Choroid plexus epithelial cell (primary cell): ENCODE measurements at places on chromosomes 11 and 22.
A peak's percentile ranks its signal among the peaks of the same experiment; 100 is the strongest.

DNA sequence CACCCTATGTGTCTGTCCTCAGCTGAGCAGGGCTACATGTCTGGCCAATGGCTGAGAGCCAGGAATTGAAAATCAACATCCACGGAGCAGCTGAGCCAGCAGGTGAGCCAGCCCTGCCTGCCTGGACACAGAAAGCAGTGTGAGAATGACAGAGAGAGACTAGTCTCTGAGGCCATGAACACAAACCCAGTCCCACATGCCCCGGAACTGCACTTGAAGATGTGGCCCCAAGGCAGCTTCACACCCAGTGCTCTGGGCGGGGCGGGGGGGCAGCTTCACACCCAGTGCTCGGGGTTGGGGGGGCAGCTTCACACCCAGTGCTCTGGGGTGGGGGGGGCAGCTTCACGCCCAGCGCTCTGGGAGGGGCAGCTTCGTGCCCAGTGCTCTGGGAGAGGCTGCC, 37.6 kb downstream of the TRMU start:
- no peak for DNase-seq

DNA sequence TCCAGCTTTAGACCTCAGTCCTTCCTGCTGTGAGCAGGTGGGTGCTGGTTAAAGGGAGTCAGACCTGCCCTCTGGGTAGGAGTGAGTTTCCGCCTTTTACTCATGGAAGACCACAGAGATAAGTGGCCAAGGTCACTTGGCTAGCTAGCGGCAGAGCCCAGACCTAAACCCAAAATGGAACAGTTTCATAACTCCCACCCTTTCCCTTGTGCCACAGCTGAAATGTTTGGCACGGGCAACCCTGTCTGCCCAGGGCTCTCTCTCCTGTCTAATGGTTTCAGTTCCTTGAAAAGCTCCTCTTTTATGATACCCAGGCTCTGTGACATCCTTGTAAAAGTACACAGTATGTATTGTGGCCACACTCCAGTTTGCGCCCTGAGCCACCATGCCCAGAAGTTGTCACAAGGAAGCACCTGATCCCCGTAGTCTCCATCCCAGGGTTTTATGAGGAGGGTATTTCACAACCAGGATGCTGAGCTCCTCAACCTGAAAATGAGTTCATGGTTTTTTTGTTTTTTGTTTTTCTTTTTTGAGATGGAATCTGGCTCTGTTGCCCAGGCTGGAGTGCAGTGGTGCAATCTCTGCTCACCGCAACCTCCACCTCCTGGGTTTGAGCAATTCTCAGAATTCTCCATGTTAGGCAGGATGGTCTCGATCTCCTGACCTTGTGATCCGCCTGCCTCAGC, 5.1 kb downstream of the MB start:
- no peak for DNase-seq

GRCh38 chr22:40190501-40190900, 12.8 kb downstream of the TNRC6B start:
- DNase-seq = no peak

- no peak for DNase-seq
These were observed 478.4 kb downstream of the BRD1 start for GRCh38 chr22:49349181-49349835.

GRCh38 chr11:119488256-119488995, 65.5 kb upstream of the THY1 start:
- no peak for DNase-seq

- no peak for DNase-seq
These were observed 81.9 kb upstream of the HEPHL1 start for GRCh38 chr11:93939084-93939760.

DNA sequence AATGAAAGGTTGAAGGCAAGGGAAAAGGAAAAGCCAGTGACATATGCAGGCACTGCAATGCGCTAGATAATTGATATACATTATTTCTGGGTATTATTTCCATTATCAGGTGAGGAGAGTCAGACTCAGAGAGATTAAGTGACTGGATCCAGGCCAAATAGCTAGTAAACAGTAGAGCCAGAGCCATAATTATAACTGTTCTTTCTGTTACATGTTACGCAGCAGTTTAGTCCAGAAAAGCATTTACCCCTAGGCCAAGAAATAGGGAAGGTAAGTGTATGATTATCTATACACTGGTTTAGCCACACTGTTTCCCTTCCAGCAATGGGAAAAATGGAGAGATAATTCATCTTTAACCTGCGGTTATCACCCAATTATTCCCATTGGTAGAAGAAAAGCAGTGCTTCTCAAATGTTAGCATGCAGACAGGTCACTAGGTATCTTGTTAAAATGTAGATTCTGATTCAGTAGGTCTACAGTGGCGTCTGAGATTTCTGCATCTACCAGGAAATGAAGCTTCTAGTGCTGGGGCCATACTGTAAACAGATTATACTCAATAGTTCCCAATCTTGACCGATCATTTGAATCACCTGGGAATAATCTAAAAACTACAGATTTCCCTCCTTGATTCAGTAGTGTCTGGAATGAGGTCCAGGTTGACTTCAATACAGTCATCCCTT, 69.4 kb downstream of the RBFOX2 start:
- DNase-seq = no peak

DNA sequence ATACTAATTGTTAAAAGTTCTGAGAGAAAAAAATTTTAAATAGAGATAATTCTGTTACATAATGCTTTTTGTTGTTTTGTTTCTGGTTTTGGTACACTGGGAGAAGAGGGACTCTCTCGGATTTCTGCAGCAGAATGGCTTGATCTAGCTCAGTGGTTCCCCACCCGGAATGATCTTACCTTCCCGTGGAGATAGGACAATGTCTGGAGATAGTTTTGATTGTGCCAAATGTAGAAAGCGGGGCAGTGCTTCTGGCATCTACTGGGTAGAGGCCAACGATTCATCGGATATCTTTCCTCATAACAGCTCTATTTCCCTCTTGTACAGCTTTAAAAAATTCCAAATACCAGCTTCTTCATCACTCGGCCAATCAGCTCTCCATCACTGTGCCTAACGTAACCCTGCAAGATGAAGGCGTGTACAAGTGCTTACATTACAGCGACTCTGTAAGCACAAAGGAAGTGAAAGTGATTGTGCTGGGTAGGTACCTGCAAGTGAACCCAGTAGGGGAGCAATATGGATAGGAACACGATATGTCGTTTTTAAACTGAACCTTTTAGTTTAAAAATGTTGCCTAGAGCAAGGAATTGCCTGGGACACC, 13.2 kb downstream of the CRTAM start:
- DNase-seq = no peak

DNA sequence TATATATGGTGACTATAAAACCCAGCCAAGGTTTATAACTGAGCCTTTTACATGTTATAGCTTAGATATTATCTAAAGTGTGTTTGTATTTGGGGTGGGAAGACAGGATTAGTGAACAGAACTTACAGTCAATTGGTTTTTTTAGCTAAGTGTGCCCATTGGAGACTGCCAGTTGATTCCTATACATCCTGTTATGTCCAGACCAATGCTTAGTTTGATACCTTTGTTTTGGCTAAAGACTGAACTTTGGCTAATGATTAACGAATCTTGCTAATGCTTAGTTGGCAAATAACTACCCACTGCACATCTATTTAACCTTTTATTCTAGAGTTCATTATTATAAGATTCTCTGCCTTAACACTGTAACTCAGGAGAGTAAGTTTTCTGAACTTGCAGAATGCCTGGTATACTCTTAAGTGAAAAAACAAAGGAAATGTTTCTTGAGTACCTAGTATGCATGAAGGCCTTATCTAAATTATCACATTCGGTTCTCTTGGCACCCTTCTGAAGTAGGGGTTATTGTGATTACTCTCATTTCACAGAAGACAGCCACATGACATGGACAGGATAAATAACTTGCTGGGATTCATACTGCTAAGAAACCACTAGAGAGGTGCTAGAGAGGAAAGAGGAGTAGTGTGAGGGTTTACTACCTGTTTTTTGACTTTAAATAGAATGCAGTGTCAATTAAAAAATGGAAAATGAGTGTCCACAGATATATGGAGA, 54.0 kb downstream of the KREMEN1 start:
- no peak for DNase-seq

GRCh38 chr11:86068138-86068871, 579 bp downstream of the PICALM start:
- DNase-seq = no peak

- DNase-seq = peak; percentile 8
These were observed 540.5 kb downstream of the DLG2 start for GRCh38 chr11:85086504-85087284.

GRCh38 chr11:117818041-117818873, 6.3 kb downstream of the FXYD2 start:
- peak; percentile 72 for DNase-seq
